ENCODE measurements at places on chromosomes 16 and 17.

GRCh38 chr17:80145076-80146075 is 1.6 kb downstream of the EIF4A3 start:
- no peak for DNase-seq

DNA sequence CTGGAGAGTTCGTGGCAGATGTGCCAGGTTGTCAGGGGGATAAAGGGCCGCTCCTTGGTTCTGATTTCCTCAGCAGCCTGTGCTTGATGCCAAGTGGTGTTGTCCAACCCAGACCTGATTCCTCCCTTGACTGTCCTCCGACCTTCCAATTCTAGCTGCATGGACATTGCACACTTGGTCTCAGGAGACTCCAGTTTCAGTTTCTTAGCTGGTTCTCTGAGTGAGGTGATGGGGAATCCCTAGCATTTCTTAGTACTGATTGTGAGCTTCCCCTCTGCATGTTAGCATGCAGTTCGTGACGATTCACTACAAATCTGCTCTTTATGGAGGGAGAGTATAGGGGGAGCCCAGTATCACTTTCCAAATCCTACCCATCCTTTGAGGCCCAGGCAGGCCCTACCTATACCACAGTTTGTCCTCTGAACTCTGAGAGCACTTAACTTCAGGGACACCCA is 12.4 kb upstream of the CCR7 start:
- DNase-seq: no peak

DNA sequence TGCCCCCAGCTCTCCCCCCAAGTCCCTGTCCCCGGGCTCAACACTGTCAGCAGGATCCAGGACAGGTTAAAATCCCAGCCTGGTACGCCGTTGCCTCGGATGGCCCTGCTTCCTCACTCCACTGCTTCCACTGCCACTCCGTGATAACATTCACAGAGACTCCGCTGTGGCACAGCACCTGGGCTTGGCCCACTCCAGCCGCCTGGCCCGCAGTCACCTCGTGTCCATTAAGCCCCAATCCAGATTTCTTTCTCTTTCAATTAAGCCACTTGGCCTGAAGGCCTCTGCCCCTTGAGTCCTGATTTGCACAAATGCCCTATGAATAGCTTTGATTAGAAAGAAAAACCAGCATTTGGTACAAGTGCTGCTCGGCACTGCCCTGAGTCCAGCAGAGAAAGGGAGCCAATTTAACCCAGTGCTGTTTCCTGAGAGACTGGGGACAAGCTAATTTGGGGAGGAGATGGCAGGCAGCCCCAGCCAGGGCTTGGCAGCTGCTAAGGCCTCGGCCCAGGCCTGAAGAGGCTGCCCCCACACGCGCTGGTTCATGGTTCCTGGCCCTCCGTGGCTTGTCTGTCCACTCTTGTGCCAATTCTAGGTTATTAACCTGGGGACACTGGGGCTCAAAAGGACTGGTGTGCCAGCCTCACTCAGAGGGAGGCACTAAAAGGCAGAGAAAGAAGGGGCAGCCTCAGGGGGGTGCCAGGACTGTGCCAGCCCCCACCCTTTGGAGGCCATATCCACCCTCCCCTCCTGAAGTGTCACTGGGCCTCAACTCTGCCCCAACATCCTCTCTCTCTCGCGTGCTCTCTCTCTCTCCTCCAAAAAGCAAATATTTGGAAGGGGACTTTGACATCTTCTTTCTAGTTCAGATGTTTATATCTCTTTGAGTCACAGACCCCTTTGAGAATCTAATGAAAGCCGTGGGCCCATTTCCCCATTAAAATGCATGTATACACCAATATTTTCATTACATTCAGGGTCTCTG is 29.8 kb upstream of the SPPL2C start:
- DNase-seq: no peak

DNA sequence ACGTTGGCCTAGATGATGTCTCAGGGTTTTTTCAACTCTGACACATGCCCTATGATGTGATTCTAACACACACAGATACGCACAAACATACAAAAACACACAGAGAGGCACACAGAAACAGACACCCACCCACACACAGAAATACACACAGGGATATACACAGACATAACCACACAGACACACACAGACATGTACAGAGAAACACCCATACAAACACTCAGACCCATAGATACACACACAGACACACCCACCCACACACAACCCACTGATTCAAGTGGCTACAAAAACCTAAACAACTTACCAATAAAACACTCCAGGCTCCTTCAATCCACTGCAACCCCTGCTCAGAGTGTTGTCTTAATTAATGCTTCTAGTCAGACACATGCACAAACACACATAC is 244.6 kb upstream of the CCL2 start:
- no peak for DNase-seq

DNA sequence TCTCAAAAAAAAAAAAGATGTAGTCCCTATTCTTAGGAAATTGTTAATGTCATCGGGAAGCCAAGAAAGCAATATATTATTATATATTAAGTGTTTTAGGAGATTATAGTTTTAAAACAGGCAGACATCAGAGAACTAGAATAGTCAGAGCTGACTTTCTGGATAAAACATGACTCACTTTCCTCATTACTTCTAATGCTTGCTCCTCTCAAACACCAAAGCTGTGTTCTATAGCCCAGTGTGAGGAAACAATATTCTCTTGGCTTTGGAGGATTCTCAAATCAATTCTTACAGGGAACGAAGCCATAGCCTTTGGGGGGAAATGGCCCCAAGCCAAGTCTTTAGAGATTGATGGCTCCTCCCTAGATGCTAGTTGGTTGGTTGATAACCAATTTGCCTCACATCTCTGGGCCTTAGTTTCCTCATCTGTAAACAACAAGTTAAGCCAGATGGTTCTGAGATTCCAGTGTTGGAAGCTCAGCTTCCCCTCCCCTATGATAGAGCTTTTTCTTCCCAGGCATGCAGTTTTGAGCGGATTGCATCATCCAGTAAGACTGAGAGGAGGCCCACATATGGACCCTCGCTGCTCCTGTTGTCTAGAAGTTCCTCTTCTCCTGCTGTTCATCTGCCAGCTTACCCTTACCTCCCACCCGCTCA is 12.4 kb downstream of the NMT1 start:
- no peak for DNase-seq

DNA sequence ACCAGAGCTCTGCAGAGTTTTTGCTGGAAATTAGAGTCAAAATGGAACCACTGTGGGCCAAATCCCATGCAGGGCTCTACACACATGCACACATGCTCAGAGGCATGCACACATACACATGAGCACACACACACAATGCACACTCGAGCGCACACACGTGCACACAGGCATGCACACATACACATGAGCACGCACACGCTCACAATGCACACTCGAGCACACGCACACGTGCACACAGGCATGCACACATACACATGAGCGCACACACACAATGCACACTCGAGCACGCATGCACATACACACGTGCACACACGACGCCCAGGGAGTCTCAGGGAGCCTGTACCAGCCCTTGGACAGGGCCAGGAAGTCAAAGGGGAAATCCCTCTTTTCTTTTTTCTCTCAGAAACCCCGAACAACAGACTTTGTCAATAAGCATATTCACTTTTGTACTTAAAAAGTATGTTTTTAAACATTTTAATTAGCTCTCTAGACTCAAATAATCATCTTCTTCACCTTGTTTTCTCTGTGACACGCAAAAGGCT is 8.5 kb upstream of the METRNL start:
- DNase-seq: no peak

DNA sequence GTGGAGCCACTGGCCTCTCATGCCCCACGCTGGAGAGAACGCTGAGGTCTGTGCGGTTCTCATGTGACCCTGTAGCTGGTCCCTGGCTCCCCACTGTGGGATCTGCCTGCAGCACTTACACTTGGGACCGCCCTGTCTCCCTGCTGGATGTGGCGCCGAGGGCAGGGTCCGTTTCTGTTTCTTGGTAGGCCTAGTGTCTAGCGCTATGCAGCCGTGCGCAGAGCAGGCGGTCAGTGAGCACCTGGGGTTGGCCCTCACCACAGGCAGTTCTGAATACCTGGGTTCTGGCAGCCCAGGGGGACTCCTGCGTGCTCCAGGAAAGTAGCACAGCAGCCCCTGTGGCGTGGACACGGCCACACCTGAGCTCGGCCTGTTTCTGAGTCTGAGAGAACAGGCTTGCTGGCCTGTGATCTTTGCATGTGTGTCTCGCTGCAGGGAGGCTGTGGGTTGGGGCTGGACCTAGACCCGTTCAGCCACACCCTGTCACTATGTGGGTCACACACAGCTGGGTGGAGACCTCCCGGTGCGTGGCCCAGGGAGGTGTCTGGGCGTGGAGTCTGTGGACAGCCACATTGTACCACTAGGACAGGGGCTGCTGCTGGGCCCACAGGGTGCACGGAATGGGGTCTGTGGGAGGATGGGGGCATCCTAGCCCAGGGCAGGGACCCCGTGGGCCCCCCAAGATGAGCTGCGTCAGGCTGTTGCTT is 2.8 kb downstream of the CAPN15 start:
- no peak for DNase-seq

- no peak for DNase-seq
Measured at GRCh38 chr17:15382914-15383313, 41.5 kb upstream of the TEKT3 start.

GRCh38 chr16:13926891-13927290 is 6.9 kb downstream of the ERCC4 start:
- no peak for DNase-seq

DNA sequence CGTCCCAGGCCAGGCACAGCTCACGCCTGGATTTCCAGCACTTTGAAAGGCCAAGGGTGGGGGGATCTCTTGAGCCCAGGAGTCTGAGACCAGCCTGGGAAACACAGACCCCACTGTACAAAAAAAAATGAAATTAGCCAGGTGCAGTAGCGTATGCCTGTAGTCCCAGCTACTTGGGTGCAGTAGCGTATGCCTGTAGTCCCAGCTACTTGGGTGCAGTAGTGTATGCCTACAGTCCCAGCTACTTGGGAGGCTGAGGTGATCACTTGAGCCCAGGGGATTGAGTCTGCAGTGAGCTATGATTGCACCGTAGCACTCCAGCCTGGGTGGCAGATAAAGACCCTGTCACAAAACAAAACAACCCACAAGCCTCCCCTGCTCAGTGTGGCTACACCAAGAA is 27.0 kb upstream of the SLC25A19 start:
- DNase-seq: no peak

GRCh38 chr17:4969551-4970173 is 2.0 kb upstream of the SPAG7 start:
- DNase-seq: no peak

- DNase-seq: no peak
Measured at GRCh38 chr17:9644910-9645751, at the start of gene USP43. Gene USP43 (plus strand): TSS chr17:9645517. CDS start chr17:9645633, 116 bp downstream.

GRCh38 chr16:56609463-56609921 is 1.1 kb downstream of the MT2A start:
- peak; percentile 73 for DNase-seq

GRCh38 chr16:78538919-78539318 is 439.5 kb downstream of the WWOX start:
- DNase-seq: no peak

GRCh38 chr16:88383401-88384221 is 852 bp downstream of the ZNF469 start:
- no peak for DNase-seq

DNA sequence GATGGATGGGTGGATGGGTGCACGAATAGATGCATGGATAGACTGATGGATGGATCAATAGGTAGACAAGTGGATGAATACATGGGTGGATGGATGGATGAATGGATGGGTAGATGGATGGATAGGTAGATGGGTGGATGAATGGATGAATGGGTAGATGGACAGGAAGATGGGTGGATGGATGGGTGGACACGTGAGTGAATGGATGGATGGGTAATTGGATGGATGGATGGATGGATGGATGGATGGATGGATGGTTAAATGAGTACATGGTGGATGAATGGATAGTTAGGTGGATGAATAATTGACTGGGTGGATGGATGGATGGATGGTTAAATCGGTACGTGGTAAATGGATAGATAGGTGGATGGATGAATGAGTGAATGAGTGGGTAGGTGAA is 89.7 kb upstream of the ZNF469 start:
- no peak for DNase-seq

DNA sequence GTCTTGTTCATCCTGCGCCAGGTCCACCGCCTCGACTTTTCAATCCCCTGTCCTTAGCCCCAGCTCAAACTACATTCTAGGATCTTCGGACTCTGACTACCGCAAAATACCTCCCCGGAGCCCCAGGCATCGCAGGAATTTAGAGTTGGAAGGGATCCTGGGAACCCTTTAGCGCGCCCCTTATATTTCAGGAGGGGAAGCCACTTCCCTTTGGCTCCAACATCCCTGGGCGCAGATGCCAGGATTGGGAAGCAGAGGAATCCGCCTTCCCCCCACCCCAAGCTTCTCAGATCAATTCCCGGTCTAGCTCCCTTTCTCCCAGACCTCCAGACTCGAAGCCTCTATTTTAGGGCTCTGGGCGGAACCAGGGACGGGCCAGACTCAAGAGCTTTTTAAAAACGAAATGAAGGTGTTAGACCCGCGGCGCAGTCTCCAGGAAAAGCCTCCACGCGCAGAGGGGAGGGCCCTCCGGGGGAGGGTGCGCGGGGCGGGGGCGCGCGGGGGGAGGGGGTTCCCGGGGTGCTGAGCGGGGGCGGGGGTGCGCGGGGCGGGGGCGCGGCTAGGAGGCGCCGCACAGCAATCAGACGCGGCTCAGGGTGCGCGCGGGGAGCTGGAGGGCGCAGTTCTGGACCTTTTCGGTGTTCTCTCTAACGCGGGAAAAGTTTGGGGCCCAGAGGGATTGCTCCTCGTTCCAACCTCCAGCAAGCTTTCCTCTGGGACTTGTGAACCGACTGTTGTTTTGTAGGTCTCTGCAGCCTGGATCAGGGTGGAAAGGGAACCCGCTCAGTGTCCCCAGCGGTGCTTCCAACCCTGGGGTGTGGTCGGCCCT is 1.6 kb downstream of the AHSP start:
- no peak for DNase-seq

- no peak for DNase-seq
Measured at GRCh38 chr17:50561746-50562141, 1.2 kb downstream of the CACNA1G start.

DNA sequence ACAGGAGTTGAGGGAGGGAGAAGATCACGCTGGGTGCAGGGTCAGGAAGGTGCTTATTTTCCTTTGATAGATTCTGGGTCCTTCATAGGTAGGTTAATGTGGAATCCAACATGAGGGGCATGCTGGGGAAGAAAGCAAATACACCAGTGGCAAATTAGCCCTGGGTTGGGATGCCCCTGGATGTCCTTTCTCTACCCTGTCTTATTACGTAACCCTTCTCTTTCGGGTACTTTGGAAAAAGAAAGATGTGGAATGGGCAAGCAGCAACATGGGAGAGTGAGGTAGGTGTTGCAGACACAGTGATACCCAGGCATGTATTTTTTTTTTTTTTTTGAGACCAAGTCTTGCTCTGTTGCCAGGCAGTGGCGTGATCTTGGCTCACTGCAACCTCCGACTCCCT is 9.1 kb downstream of the SLC7A6 start:
- DNase-seq: no peak

DNA sequence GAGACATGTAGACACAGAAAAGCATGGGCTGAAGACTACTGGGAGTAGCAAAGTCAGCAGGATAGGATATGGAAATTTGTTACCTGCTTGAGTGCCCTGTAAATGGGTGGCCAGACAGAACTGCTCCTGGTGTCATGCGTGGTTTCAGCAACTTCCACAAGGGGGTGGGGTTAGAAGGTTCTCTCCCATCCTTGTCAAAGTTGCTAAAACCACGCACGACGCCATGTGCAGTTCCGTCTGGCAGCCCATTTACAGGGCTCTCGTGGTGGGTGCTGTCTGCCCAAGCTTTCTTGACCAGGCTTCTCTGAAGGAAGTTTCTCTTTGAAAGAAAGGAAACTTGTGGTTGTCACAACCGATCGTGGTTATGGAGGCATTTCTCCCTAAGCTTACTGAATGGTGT is 6.9 kb upstream of the DBNDD1 start:
- no peak for DNase-seq

- no peak for DNase-seq
Measured at GRCh38 chr16:21597561-21598030, 1.8 kb upstream of the METTL9 start.
